MV-4-11 (cell line): ENCODE measurements at places on chromosomes 12 and 14.

- DNase-seq = no peak
Observed at GRCh38 chr12:107319533-107320032, 226.2 kb upstream of the CRY1 start.

DNA sequence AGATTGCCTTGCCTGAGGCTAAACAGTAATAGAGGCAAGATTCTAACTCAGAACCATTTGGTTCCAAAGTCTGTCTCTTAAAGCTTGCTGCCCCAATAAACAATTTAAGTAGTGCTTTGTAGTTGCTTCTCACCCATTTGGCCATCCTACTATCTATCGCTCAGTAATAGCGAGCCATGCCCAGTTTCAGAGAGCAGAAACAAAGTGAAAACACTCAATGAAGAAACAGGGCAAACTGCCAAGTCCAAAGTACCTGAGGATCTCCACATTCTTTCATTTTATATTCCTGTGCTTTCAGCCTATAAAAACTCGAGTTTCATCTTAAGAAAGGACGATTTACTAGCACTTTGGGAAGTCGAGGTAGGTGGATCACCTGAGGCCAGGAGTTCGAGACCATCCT, 103.3 kb upstream of the BBS10 start:
- no peak for DNase-seq

GRCh38 chr14:100653409-100653808, 66.2 kb upstream of the BEGAIN start:
- peak; percentile 4 for DNase-seq

GRCh38 chr12:32033406-32033805, 73.2 kb upstream of the BICD1 start:
- no peak for DNase-seq

DNA sequence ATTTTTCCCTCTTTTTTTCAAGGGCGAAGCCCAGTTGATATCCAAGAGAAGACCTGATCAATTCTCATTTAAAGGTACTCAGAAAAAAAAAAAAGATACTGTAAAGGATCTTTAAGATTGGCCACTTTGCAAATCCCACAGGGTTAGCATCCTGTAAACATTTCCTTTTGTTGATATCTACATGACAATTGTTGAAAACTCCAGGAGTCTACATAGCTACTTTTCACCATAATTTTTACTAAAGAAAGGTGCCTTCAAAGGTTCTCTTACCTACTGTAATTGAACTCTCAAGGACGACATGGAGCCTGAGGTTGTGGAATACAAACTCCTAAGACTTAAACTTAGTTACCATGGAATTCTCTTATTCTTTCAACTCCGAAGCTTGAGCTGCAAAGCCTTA, 125.5 kb downstream of the HECTD4 start:
- no peak for DNase-seq

GRCh38 chr12:68622250-68622649, 11.6 kb downstream of the RAP1B start:
- DNase-seq = no peak

DNA sequence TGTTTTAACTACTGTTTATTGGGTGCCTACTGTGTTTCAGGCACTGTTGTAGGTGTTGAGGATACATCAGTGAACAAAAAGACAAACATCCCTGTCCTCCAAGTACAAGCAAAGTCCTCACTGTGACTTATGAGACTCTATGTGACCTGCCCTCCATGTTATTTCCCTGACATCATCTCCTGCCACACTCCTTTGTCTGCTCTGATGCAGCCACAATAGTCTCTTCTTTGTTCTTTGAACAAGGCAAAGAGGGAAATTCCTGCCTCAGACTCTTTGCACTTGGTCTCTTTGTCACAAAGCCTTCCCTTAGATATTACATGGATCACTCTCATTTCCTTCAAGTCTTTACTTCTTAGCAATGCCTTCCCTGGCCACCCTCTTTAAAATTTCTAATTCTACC, 240.1 kb upstream of the SRRM4 start:
- DNase-seq = no peak

DNA sequence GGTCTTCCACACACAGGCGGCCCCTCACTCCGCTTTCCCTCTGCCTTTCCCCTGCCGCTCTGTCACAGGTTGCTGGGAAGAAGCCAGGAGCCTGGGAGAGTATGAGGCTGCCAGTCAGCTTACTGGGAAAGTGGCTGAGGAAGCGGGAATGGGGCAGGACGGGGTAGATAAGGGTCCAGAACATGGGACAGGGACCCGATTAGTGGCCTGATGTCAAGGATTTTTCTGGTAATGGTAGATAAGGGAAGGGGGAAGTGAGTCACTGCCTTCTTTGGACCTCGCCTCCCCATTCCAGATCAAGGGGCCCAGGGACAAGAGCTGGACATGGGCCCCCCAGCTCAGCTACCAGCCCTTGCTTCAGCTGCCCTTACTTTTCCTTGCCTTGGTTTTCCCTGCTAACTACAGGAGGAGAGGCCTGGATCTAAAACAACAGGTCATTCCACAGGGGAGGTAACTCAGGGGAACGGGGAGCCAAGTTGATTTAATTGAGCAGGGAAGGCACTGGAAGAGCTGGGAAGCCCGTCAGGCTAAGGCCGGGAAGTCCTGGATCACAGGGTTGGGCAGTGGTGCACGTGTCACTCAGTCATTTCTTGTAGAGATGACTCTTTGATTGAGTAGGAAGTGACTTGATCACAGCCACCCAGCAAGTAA, 3.5 kb upstream of the LPAR5 start:
- no peak for DNase-seq
